Kidney glomerular epithelial cell (primary cell): ENCODE measurements at places on chromosomes 7 and 10.

- DNase-seq = peak; percentile 73
Measured at GRCh38 chr7:43639858-43640491, 57.1 kb downstream of the STK17A start.

DNA sequence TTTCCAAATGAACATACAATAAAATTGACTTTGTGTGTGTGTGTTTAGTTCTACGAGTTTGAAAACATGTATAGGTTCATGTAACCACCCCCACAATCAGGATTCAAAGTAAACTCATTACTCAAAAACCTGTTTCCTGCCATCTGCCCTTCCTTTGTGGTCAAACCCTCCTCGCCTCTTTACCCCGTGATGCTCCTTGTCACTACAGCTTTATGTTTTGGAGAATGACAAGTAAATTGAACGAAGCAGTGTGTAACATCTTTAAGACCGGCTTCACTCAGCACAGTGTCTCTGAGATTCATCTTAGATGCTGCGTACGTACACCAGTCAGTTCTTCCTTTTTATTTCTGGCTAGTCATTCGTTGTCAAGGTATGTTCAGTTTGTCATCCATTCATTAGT is 54.6 kb upstream of the MKI67 start:
- no peak for DNase-seq

GRCh38 chr10:71388583-71389310 is 8.0 kb upstream of the CDH23 start:
- DNase-seq = no peak

GRCh38 chr10:99760321-99760720 is 22.1 kb upstream of the ABCC2 start:
- no peak for DNase-seq

DNA sequence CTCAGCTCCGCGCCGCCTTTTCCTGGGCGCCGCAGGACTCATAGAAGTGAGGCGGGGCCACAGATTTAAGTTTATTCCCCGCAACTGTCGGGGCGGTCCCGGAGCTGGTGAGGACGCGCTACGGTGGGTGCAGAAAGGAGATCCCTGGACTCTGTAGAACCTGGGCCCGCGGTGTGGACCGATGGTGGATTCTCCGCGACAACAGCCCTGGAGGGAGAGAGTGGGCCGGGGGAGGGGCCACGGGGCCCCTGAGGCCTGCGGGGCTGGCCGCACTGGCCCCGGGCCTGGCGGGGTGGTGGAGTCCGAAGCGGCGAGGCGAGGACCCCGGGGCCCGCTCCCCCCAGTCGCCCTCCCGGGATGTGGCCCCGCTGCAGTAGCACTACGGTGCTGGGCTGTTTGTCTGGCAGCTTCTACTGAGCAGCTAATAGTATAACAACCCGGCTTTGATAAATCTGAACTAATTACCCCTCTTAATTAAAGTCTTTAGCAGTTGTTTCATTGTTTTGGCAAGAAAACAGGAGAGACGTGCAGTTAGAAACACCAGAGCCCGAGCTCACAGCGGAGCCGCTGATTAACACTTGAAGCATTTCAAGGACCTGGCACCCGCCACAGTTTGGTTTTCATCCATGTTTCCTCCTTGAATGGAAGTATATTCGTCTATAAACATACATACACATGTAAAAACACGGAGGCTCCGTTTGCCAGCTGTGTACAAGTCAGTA is 4.2 kb downstream of the FEZF1 start:
- no peak for DNase-seq

GRCh38 chr10:1114719-1115606 is 58.8 kb downstream of the WDR37 start:
- DNase-seq = no peak

DNA sequence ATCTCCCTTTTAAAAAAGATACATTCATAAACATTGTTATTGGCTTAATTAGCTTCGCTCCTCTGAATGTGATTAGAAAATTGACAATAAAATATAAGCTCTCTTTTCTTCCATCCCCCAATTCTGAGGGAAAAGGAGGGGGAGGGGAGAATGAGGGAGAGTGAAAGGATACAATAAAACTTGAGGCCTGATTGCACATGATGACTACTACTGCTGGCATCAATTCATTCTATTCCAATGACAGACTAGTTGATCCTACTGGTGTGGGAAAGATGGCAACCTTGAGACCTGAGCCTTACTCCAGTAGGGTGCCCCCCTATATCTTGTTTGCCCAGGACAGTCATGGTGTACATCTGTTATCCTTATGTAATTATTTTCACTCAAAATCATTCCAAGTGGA is 4.5 kb upstream of the IQUB start:
- DNase-seq = peak; percentile 11

DNA sequence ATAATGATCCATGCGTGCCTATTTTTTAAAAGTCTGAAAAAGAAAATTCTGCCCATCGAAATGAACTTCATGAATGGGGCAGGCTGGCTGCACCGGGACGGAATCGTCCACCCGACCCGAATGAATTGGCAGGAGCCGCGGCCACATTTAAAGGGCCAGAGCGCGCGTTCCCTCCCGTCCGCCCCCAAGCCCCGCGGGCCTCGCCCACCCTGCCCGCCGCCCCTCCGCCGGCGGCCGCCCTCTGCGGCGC is 319 bp upstream of the GATA3 start:
- no peak for DNase-seq

DNA sequence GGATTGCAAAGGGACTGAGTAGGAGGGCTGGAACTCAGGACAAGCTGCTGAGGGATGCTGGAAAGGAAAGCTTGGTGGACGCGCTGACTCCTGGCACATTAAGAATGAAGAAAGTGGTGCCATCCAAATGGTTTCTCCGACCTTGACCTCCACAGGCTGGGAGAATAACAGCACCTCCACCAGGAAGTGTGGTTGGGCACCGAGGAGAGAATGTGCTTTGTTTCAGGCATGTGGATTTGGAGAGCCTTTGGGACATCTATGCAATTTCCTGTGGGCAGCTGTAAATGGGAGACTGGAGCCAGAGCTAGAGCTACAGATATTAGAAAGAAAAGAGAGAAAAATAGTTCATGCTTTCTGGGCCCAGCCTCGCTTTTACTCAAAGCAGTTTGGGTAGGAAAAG is 29.8 kb upstream of the HABP2 start:
- no peak for DNase-seq

- DNase-seq = no peak
Measured at GRCh38 chr7:150358988-150359621, 9.5 kb upstream of the REPIN1 start.

GRCh38 chr7:25559581-25560367 is 331.5 kb upstream of the NPVF start:
- no peak for DNase-seq

DNA sequence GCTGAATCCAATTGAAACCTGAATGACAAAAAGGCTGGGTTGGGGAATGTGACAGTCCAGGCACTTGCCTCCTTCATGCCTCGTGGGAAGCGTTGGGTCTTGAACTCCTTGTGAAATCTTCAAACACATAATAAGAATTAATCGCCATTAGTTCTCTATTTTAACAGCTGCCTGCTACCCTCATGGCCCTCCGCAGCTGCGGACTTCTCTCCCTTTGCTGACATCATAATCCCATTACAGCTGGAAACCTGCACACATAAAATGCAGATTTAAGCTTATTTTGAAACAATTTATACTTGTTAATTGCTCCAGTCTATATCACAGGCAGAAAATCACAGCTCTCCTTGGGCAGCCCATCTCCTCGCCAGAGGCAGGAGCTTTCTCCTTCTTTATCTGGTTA is 403.0 kb upstream of the MKI67 start:
- DNase-seq = no peak

DNA sequence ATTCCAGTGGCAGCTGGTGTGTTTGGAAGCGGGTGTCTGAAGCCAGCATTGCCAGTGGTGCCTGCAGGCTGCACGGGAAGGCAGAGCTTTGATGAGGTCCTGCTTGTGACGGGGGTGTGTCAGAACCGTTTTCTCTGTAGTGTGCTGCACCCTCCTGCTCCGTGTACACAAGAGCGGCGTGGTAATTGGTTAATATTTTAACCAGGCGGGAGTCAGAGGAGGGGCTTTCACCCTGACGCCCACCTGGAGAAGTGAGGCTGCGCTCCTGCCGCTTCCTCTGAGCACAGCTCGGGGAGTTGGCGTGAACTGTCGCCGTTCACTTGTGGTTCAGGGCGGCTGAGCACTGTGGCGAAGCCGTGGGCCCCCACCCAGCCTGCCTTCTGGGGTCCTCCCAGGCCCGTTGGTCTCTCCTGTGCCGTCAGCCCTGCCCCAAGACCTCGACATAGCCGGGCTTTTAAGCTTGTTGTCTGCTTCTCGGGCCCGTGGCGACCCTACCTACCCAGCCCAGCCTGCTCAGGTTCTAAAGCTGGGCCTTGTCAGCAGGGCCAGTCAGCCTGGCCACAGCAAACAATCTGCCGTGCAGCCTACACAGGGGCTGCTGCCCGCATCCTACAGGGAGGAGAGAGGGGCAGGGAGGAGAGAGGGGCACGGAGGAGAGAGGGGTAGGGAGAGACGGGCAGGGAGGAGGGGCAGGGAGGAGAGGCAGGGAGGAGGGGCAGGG is 11.6 kb downstream of the NKX6-2 start:
- DNase-seq = peak; percentile 13

DNA sequence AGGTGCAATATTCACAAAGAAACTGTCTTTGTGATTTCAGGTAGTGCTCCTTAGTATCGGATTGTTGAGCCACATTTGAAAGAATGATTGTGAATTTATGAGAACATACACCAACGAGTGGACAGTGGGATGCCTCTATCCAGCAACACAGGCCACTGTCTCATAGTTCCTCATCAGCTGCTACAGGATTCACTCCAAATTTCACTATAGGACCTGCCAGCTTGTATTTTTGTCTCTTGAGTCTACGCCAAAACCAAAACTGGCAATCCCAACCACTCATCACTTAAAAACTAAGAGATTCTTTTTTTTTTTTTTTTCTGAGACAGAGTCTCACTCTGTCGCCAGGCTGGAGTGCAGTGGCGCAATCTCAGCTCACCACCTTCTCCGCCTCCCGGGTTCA is 964.5 kb downstream of the CNTNAP2 start:
- DNase-seq = no peak

- no peak for DNase-seq
Measured at GRCh38 chr10:78000956-78001472, 28.3 kb downstream of the POLR3A start.

- DNase-seq = no peak
Measured at GRCh38 chr7:112757337-112757736, 32.9 kb downstream of the TMEM168 start.

GRCh38 chr7:26029911-26030310 is 122.1 kb upstream of the NFE2L3 start:
- no peak for DNase-seq

- no peak for DNase-seq
Measured at GRCh38 chr7:27889800-27890199, 149.8 kb downstream of the TAX1BP1 start.

GRCh38 chr10:36117231-36117630 is 475.1 kb upstream of the FZD8 start:
- DNase-seq = no peak

DNA sequence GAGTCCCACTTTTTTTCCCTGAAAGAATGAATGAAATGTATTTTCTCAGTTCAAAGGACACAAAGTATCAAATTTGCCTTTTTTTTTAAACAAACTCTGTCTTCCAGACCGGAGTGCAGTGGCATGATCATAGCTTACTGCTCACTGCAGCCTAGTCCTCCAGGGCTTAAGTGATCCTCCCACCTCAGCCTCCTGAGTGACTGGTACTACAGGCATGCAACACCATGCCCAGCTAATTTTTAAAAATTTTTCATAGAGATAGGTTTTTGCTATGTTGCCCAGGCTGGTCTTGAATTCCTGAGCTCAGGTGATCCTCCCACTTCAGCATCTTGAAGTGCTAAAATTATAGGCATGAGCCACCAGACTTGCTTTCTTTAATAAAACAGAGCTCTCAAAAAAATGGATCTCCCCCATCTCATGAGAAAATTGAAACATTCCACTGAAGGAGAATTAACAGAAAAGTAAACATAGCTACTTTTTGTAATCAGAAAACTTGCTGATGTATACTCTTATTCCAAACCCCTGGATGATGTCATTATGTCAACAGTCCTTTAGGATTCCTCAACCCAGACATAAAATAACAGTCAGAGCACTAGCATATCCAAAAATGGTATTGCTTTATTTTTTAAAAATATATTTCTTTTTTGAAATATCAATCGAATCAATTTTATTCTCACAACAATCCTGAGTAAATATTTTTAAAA is 12.3 kb upstream of the TRDMT1 start:
- DNase-seq = peak; percentile 96

DNA sequence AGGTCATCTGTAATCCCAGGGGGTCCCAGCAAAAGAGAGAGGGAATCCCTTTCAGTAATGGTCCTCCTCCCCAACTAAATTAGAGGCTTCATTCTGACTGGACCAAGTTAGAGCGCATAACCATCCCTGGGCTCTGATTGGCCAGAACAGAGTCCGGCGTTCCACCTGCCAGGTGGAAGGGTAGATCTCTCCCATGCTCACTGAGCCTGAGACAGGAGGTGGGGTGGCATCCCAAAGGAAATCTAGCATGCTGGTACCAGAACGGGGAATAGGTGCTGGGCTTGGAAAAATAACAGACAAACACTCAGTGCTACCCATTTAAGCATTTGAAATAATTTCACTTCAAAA is 21.0 kb upstream of the TSPAN33 start:
- no peak for DNase-seq

- no peak for DNase-seq
Measured at GRCh38 chr10:72980348-72980747, 25.7 kb upstream of the PLA2G12B start.

GRCh38 chr10:72334825-72335393 is 19.8 kb downstream of the DNAJB12 start:
- DNase-seq = peak; percentile 87

DNA sequence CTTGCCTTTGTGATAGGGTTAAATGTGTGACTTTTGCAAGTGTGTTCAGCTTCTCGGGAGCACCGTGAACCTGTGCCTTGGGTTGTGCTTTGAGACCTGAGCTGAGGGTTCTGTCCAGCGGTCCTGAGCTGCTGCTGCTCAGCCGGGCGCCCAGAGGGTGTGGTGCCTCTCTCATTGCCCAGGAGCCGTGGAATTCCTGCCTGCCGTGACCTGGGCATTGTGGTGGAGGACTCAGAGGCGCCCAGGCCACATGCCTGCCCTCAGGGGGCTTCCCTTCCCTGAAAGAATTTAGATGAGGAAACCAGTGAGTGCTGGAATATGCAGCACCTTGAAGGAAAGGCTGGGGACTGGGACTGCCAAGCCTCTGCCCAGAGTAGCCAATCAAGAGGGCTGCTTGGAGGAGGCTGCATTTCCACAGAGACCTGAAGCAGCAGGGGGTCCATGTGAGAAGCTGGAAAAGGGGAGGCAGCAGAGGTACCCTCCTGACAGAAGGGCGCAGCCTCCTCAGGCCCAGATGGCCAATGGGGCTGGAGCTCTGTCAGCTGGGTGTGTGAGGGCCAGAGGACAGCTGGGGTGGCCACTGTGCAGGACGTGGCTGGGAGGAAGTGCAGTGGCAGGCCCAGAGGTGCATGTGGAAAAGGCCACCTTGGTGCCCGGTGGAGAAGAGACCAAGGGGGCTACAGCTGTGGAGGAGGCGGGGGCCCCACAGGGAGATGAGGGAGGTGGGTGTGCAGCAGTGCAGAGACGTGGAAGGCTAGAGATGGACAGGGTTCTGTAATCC is 107.3 kb downstream of the NKX6-2 start:
- DNase-seq = no peak
